ENCODE measurements at places on chromosomes 2 and 18. TPM values are rescaled to one million over a fixed set of nuclear protein-coding genes. Genes with fewer than 3 reads are reported as not detected.

CIB4 gene
- not detected for total RNA-seq

C2orf15 gene
- 0.11 TPM for total RNA-seq

CELF4 gene
- total RNA-seq = not detected

NYAP2 gene
- not detected for total RNA-seq

MSTN gene
- total RNA-seq = 0.11 TPM

MYO5B gene
- total RNA-seq = not detected

NXPH2 gene
- not detected for total RNA-seq

EGR4 gene
- under 0.01 TPM for total RNA-seq

ASB18 gene
- total RNA-seq = not detected

GRHL1 gene
- 0.09 TPM for total RNA-seq

GAREM2 gene
- total RNA-seq = 0.22 TPM

MEP1B gene
- total RNA-seq = 0.09 TPM

POTEJ gene
- 0.26 TPM for total RNA-seq

PIK3C3 gene
- total RNA-seq = 39.6 TPM

NPAS2 gene
- total RNA-seq = 5.4 TPM

HOXD13 gene
- under 0.01 TPM for total RNA-seq

NCKAP5 gene
- total RNA-seq = 0.09 TPM

PROKR1 gene
- total RNA-seq = not detected

TXNL4A gene
- 37.1 TPM for total RNA-seq

CKAP2L gene
- total RNA-seq = 0.76 TPM

ABCB11 gene
- not detected for total RNA-seq

SNORC gene
- total RNA-seq = 0.34 TPM

MBOAT2 gene
- total RNA-seq = 10.1 TPM

FOXI3 gene
- not detected for total RNA-seq

PAX8 gene
- total RNA-seq = 0.11 TPM

UGT1A10 gene
- total RNA-seq = not detected

SNRPD1 gene
- 22.8 TPM for total RNA-seq

CD207 gene
- total RNA-seq = 0.11 TPM

DSG2 gene
- total RNA-seq = 15.0 TPM

WNT10A gene
- total RNA-seq = not detected

DYSF gene
- 34.2 TPM for total RNA-seq

UGT1A4 gene
- not detected for total RNA-seq

SDC1 gene
- total RNA-seq = 5.3 TPM

CNTNAP5 gene
- under 0.01 TPM for total RNA-seq

Measured in dermis lymphatic vessel endothelial cell (primary cell).